ACHN (cell line): ENCODE measurements at places on chromosomes 2 and 18.
A peak's percentile ranks its signal among the peaks of the same experiment; 100 is the strongest.

GRCh38 chr18:11946756-11947155, 34.6 kb upstream of the IMPA2 start:
- DNase-seq: peak; percentile 56

GRCh38 chr18:73950116-73950700, 197.4 kb downstream of the FBXO15 start:
- DNase-seq: no peak

GRCh38 chr2:7097353-7097895, 180.2 kb downstream of the RNF144A start:
- DNase-seq: peak; percentile 51

GRCh38 chr2:102942107-102942506, 180.3 kb downstream of the TMEM182 start:
- no peak for DNase-seq

DNA sequence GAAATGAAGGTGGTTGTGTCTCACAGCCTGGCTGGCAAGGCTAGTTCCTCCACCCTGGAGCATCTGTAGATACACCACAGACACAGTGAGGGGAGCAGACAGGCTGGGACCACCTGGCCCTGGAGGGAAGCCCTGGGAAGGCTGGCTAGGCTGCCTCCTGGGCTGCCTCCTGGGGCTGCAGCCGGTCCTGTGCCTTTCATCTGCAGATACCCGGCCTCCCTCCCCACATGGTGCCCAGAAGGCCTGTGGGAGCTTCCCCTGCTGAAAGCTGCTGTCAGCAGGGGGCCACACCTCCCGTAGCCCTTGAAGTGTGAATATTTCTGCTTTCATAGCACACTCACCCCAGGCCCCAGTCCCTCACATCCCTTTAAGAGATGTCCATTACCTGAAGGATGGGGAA, 37.6 kb downstream of the SDC1 start:
- no peak for DNase-seq

DNA sequence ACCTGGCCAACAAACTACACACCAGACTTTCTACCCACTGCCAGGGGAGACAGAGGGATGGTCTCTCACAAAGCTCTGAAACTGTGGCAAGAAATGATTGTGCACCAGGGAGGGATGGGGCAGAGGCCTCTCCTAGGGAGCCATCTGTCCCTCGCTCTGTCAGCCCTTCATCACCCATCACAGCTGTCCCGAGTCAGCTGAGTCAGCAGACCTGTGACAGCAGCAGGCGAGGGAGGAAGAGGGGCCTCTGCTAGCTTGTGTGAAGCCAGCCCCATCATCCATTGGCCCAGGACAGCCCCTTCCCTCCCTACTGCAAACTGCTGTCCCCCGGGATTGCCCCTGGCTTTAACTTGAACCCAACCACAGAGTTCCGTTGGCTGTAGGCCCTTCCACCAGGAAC, 5.0 kb downstream of the SH2D6 start:
- no peak for DNase-seq

GRCh38 chr18:41938445-41938844, 16.6 kb upstream of the PIK3C3 start:
- DNase-seq: peak; percentile 47

DNA sequence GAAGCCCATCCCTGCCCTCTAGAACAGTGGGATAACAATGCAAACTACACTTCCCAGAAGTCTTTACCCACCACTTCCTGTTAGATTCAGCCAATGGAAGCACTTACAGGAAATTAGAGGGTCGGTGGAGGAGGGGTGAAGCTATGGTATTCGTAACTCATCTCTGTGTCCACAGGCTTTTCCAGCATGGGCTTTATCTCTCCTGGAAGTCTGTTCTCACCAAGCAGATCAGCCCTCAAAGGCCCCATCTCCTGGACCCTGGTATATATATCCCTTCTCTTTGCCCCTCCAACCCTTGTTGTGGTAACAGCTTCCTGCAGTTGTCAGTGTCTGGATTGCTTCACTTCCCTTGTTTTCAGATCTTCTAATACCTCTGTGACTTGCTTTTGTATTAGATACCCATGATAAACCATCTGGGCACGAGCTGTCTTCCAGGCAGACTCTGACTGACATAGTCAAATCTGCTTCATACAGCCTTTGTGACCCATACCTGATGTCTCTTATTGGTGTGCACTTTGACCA, 475.0 kb upstream of the POU3F3 start:
- DNase-seq: peak; percentile 75

- DNase-seq: no peak
Measured at GRCh38 chr2:138902239-138902871, 122.2 kb upstream of the NXPH2 start.

DNA sequence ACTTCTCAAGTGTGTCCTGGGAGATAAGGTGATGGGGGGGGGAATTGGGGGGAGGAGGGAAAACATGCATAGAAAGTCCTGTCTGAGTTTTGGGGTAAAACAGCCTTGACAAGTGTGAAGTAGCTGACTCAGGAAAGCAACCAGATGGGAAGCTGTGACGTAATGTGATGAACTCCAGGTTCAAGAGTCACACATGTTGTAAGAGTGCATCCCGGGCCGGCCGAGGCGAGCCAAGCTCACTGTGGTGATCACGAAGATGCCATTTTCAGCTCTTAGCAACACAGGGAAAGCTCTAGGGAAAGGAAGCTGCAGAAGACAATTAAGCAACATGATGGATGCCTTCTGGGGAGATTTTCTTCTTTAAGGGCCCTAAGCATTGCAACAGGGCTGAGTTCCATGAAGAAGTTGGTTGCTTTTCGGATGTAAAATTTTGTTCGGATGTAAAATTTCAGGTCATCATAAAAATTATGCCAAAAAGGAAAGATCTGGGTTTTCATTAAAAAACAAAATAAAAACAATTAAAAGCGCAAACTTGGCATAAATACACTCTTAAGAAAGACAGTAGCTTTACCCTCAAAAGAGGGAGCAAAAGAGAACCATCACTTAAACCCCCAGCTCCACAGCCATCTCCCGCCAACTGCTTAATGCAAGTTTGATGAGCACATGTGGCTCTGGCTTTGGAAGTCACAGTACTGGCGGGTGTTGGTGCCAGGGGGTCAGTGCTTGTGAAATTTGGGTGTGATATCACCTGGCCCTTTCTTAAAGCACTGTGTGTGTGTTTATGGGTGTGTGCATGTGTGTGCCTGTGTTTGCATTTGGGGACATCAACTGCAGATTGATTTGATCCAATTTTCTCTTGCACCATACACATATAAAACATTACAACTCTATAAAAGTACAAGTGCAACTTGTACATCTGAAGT, 19.1 kb downstream of the SERTAD2 start:
- DNase-seq: no peak

- no peak for DNase-seq
Measured at GRCh38 chr2:160646684-160647444, 153.3 kb upstream of the RBMS1 start.

- DNase-seq: no peak
Measured at GRCh38 chr18:45282101-45282812, 333.0 kb upstream of the SLC14A2 start.

DNA sequence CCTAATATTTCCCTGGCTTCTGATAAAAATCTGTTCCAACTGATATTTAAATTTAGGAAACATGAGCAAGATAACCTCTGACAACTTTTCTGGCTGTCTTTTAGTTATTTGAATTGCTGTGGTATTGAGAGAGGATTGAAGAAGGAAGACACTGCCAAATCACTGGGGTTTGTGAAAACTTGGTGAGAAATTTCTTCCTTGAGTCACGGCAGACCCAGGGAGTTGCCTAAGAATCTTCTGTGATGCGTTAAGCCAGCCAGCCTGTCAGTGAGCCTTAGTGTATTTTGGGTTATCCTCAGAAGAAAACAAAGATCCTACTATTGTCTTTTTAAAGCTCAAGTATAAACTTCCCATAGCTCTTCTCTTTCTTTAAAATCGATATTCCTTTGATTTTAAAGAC, 17.5 kb upstream of the DOK6 start:
- DNase-seq: no peak

DNA sequence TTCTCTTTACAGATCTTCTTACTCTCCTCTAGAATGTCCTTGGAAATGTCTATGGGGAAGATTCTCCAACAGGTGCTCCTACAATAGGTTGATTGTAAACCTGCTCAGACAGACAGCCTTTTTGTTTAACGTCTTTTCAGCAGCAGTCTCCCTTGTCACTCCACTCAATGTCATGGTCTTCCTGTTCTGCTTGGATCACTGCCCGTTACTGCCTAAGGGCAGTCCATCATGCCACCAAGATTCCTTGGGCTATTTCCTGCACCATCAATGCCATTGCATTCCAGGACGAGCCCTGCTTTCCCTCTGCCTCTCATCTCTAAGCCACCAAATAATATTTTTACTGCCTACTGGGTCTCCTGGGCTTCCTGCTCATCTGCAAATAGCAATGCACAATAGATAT, 97.4 kb upstream of the GALNT5 start:
- DNase-seq: no peak

- DNase-seq: no peak
Measured at GRCh38 chr2:148726228-148726627, 81.7 kb downstream of the EPC2 start.

- DNase-seq: no peak
Measured at GRCh38 chr2:45278365-45279078, 269.3 kb upstream of the SIX2 start.

- no peak for DNase-seq
Measured at GRCh38 chr2:112154246-112155117, 16.3 kb downstream of the FBLN7 start.

- DNase-seq: peak; percentile 79
Measured at GRCh38 chr2:135797497-135798274, 39.3 kb downstream of the LCT start.

DNA sequence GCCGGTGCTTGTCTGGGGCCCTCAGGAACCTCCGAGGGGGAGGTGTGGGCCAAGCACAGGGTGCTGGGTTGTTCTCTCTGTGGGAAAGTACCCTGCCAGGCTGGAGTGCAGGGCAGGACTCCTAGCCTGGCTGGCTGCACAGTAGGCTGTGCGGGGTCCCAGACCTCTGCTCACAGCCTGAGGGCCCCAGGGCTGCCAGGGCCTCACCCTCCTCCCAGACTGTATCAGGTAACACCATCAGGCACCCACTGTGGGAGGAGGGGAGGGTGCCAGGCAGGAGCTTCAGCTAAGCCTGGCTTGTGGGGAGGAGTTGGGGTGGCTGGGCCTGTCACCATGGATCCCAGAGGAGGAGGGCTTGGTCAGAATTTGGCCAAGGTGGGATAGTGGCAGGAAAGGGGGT, 211.9 kb upstream of the SMAD2 start:
- DNase-seq: no peak

DNA sequence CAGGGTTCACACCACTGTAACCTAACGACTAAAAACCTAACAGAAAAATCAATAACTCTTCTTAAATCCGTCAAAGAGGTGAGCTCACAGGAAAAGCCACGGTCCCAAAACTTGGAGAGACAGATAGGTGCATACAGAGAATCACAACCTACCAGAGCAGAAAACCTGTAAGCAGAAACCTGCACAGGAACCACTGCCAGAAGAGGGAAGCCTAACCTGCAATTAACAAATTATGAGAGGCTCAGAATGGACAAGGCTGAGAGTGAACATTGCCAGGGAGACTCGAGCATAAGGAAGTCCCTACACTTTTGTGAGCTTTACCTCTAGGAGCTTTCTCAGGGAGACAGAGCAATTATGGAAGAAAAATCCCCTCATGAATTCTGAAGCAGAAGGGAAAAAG, 156.2 kb upstream of the NETO1 start:
- DNase-seq: no peak

DNA sequence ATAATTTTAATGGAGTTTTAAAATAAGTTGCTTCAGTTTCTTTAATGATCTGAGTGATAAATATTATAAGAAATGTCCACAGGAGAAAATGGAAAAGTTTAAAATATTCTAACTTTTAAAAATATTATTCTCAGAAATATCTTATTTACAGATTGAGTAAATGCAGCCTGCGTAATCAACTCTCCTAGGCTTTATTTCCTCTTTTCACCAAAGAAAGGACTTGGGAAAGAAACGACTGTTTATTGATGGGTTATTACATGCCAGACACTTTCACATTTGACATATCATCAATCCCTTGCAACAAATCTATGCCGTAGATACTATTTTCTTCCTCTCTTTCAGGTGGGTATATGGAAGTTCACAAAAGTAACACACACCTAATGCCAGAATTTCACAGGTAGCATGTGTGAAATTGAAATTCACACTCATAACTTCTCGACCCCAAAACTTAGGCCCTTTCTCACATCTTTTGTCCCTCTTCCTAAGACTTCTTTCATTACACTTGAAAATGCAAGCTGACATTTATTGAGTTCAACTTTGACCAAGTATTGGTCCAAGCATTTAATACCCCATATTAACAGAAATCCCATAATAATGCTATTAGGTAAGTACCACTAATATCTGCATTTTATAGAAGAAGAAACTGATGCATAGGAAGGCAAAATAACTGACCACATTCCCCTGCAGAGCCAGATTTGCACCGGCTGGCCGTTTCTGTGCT, 49.2 kb downstream of the MYOM1 start:
- no peak for DNase-seq

DNA sequence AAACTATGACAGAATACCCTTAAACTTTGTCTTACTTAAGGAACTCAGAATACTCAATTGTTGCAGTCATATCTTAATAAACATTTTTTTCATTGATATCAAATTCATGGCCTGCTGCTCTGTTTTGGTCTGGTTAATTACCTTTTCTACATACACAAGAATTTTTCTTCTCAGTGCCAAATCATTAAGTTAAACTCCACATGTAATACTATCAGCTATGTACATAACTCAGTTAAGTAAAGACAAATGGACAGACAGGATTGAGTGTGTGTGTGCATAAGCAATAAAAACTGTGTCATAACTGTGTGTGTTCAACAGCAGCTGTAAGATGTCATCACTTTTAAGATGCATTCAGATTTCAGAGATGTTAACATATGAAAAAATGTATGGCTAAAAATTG, 34.4 kb downstream of the VRK2 start:
- DNase-seq: no peak

GRCh38 chr2:139514951-139515350, 734.8 kb upstream of the NXPH2 start:
- DNase-seq: no peak

DNA sequence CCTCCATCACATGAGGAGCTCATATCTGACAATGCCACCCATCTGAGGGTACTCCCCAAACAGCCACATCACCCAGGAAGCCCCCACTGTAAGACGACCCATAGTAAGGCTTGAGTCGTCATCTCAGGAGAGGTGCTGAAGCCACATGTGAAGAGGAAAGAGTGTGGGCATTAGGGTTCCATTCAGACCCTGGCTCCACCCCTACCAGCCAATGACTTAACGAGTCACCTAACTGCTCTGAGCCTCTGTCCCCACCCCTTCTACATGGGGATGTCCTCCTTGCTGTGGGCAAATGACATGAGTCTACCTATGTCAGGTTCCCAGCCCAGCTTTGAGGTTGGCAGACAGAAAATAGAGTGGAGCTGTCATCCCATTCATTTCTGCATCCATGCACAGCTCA, 46.3 kb downstream of the C1QL2 start:
- DNase-seq: no peak

DNA sequence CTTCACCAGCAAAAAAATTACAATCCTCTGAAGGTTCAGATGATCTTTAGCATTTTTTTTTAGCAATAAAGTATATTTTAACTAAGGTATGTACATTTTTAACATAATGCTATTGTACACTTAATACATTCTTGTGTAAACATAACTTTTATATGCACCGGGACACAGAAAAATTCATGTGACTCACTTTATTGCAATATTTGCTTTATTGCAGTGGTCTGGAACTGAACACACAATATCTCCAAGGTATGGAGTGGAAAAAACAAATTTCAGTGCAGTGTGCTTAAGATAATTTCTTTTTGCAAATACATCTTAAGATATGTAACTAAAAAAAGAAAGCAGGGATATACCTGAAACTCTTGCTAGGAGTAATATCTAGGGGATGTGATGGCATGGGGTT, 5.1 kb upstream of the TWSG1 start:
- no peak for DNase-seq
